ENCODE measurements at places on chromosomes 5 and 9.

GRCh38 chr5:54651482-54652076 is 134.0 kb downstream of the SNX18 start:
- DNase-seq: peak; percentile 30

- DNase-seq: no peak
Measured at GRCh38 chr5:120293796-120294195, 170.3 kb upstream of the PRR16 start.

DNA sequence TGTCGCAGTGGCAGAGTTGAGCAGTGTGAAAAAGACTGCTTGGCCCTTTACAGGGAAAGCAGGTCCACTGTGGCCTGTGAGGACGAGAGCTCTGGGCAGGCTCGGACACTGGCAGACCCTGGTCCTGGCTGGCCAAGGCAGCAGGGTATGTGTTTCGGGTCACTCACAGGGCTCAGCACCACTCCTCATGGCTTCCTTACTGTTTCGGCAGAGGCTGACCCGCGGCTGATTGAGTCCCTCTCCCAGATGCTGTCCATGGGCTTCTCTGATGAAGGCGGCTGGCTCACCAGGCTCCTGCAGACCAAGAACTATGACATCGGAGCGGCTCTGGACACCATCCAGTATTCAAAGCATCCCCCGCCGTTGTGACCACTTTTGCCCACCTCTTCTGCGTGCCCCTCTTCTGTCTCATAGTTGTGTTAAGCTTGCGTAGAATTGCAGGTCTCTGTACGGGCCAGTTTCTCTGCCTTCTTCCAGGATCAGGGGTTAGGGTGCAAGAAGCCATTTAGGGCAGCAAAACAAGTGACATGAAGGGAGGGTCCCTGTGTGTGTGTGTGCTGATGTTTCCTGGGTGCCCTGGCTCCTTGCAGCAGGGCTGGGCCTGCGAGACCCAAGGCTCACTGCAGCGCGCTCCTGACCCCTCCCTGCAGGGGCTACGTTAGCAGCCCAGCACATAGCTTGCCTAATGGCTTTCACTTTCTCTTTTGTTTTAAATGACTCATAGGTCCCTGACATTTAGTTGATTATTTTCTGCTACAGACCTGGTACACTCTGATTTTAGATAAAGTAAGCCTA is 15.7 kb downstream of the SQSTM1 start:
- DNase-seq: no peak

- DNase-seq: no peak
Measured at GRCh38 chr9:131319486-131319885, 30.0 kb downstream of the PLPP7 start.

DNA sequence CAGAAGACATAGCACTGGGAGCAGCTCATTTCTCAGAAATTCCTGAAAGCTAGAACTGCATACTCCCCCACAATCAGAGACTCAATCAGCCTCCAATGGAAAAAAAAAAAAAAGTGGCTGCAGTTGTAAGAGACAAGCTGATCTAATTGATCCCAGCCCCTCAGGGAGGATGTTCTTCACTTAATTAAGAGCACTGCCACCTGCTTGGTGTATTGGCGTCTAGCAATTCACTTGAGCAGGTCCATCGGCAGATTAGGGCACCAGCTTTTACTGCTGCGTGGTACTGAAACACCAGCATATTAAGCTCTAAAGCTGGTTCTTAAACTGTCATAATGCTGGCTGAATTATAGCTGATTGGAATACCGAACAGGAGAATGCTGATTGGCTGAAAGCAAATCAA is 1890.1 kb upstream of the WWC1 start:
- no peak for DNase-seq

GRCh38 chr5:108530706-108531105 is 148.8 kb upstream of the FBXL17 start:
- DNase-seq: no peak

- DNase-seq: no peak
Measured at GRCh38 chr5:155926766-155927165, 400.2 kb upstream of the SGCD start.

DNA sequence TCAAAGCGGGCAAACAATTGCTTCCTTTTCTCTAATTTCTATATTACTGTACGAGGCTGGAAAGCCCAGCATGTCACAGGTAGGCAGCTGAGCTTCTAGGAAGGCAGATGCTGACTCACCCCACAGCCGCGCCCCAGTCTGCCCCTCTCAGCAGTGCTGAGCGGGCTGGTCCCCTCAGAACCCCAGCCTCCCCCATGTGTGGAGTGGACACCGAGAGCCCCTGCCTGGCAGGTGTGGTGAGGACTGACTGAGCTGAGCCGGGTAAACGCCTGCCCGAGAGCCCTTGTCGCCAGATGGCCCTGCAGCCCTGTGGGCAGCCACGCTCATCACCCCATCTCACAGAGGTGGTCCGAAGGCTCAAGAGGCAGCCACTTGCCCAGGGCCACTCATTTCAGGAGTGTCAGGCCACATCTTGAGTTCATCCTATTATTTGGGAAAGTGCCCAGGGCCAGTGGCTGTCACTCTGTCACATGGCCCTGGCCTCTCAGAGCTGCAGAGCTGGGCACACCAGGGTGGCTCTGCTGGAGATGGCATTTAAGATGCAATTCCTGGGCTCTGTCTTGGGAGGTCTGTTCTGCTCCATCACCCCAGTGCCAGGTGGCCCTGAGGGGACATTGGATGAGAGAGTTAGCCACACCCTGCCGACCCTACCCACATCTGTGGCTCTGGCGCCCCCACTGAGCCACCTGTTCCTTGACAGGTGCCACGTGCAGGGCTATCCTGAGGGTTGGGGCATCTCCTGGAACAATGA is 12.4 kb downstream of the CARD19 start:
- DNase-seq: peak; percentile 5

GRCh38 chr5:132687995-132688394 is 14.2 kb downstream of the IL4 start:
- DNase-seq: no peak

DNA sequence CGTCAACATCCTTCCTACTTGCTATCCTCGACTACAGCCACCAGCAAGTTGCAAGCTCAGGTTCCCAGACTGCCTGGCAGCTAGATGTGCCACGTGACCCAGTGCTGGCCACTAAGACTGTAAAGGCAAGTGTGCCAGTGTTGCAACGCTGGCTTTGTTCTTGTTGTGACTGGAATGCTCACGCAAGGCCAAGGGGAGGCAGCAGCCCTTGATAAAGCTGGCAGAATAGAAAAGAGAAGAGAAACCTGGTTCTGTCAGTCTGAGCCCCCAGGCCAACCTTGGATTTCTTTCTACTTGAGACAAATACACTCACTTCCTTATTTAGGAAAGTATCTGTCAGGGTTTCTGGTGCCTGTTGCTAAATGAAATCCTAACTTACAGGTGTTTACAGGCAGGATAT is 113.0 kb downstream of the KLHL3 start:
- no peak for DNase-seq

GRCh38 chr5:171945476-171945875 is 61.0 kb downstream of the FBXW11 start:
- DNase-seq: no peak

DNA sequence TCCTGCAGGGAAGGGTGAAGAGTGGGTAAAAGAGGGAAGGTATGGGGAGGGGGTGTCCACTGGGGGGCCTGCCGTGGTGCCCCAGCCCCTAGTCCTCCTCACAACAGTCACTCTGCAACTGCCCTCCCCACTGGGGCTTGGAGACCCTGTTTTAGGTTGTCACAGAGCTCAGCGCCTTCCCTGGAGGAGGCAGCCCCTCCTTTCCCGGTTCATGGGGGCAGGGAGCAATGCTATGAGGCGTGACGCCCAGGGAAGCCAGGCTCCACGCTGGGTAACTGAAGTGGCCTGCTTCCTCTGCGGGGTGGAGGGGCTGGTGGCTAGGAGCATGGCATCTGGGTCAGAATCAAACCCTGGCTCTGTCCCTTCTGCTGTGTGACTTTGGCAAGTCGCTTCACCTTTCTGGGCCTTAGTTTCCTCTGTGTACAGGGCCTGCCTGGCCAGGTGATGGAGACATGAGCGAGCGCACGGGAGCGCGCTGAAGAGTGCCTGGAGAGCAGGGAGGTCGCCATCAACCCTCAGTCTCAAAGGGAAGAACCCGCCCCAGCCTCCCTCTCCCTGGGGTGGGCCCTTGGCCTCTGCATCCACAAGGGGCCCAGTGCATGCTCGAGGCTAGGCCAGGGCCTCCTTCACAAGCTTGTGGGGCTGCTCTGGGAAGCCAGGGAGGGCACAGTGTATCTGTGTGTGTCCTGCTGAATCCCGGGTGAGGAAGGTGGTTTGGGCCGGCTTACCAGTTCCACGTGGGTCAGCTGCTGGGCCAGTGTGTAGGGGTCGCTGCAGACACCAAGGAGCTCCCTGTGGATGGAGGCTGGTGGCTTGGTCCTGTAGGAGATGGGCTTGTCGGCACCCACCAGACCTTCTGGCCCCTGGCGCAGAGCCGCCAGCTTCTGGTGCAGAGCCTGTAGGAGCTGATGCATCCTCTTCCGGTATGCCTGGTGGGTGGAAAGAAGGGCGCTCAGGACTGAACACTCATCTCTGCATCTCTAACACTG is 56.4 kb upstream of the RNF130 start:
- DNase-seq: no peak

Measured in iPS-NIHi11 (cell line).